ENCODE measurements at places on chromosomes 2 and 18. TPM values are rescaled to one million over a fixed set of nuclear protein-coding genes. Genes with fewer than 3 reads are reported as not detected.

SLC8A1 gene
- total RNA-seq = 3.6 TPM

DNA sequence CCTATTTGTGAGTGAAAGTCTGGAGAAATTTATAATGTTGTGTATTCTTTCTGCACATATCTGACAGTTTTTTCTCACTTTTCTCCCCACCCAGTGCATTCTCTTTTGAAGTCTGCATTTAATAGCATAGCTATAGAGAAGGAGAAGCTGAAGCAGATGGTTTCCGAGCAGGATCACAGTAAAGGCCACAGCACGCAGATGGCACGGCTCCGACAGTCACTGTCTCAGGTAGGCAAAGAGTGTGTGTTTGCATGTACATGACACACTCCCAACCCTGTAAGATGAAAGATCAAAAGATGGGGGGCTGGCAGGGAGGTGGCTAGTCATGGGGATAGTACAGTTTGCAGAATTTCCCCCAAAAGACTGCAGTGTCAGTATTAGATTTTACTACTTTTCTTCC is 89.4 kb downstream of the PRKRA start:
- DNase-seq = no peak

DNA sequence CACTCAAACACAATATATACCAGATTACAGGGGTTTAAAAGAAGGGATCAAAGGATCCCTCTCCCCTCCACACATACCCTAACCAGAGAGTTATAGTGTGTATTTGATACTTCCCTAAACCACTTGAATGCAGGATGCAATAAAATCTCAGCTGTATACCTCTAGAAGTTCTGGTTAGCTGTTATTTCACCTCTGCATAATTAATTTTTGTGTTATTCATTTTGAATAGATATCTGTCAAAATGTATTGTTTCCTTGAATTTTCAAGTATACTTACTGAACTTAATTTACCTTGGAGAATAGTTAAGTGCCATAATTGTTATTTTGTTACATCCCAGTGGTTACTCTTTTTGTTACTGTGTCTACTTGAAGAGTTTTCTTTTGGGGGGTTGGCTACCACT is 34.5 kb downstream of the DDX1 start:
- DNase-seq = no peak

MYL1 gene
- total RNA-seq = not detected

TUBA4B gene
- not detected for total RNA-seq

DTNA gene
- not detected for total RNA-seq

- DNase-seq = no peak
Measured at GRCh38 chr2:217478831-217479455, 523.9 kb downstream of the TNS1 start.

GRCh38 chr2:38886063-38886462 is 3.6 kb upstream of the ARHGEF33 start:
- no peak for DNase-seq

DNA sequence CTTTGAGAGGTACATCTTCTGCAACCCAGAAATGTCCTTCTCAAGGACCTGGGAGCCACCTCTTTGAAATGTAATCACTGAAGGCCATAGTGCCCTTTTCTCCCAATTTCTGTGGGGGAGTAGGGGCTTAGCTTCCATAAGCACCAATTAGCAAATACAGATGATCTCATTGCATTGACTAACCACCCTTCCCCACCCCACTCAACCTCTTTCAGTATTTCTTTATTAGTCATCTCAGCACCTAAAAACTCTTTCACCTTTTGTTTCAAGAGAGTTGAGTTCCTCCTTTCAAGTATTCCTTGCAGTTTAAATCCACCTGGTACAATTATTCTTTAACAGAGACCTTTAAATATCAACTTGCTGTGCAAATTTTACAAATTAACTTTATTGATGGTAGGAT is 1011.8 kb upstream of the CDH2 start:
- DNase-seq = no peak

DNA sequence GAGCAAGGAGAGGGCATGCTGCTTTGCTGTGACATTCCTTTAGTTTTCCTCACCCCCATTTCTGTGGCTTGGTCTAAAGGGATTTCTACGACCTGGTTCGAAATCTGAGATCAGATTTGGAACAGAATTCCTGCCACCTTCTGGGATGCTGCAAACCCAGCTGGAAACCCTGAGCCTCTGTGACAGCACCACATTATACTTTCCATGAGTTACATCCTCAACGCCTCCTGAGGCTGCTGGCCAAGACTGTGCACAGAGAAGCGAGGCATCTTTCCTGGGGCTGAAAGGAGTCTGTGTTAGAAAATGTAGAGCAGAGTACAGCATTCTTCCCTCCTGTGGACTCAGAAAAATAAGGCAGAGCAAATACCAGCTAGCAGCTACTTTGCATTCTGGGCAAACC is 138.1 kb upstream of the CHAC2 start:
- no peak for DNase-seq

FAP gene
- total RNA-seq = not detected

SLC11A1 gene
- 0.78 TPM for total RNA-seq

- peak; percentile 4 for DNase-seq
Measured at GRCh38 chr18:4734903-4735302, 279.8 kb upstream of the DLGAP1 start.

GRCh38 chr2:75035444-75036353 is 77.3 kb downstream of the POLE4 start:
- no peak for DNase-seq

DNA sequence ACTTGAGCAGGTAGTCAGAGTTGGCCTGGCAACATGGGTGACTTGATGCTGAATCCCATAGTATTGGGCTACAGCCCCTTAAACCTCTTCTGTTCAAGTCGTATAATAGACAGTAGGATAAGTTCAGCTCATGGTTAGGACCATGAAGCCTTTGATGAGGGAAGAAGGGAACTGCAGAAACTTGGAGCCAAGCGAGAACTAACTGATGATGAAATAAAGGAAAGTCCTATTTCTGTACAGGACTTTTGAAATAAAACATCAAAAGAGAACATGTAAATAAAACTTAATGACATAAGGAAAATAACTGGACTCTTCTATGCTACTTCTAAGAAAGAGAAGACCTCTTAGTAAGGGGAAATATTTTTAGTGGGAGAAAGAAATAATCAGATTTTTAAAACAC is 51.2 kb upstream of the UGP2 start:
- DNase-seq = no peak

DNA sequence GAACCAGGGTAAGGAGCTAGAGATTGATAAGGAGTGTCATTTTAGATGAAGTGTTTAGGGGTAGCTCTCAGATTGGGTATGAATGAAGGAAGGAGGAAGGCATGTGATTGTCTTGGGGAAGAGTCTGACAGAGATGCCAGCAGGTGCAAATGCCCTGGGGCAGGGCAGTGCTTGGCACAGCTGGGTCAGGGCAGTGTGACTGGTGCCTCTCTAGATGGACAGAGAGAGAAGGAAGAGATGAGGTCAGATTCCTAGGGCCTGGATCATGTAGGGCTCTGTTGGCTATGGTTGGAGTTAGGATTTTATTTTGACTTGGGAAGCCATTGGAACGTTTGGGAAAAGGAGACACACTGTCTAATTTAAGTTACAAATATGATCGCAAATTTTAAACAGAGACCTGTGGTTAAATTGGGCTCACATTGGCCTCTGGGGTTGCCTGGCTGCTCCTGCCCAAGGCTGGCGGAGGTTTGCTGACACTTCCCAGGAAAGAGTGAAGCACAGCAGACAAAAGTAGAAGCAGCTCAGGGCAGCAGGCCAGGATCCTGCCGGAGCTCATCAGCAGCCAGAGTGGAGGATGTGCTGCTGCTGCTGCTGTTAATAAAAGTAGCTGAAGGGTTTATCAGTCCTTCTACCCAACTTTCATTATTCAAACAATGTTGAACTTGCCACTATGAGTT is 32.7 kb upstream of the FHL2 start:
- DNase-seq = no peak

FTCDNL1 gene
- 0.40 TPM for total RNA-seq

STAMBP gene
- total RNA-seq = 43.7 TPM

OBSL1 gene
- total RNA-seq = 0.18 TPM

DLX1 gene
- not detected for total RNA-seq

- DNase-seq = no peak
Measured at GRCh38 chr2:234334756-234335155, 162.1 kb downstream of the ARL4C start.

DNA sequence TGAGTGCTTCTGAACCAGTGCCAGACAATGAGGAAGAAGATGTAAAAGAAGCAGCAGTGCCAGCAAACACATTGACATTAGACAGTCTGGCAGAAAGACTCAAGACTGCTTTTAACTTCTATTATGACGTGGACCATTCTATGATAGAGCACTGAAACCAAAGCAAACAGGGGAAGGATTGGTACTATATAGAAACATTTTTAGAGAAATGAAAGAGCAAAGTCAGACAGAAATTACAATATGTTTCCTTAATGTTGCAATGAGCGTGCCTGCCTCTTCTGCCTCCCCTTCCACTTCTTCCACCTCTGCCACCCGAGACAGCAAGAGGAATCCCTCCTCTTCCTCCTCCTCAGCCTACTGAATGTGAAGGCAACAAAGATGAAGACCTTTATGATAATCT is 39.7 kb downstream of the DHX57 start:
- no peak for DNase-seq

MAPK4 gene
- not detected for total RNA-seq

CAPN14 gene
- total RNA-seq = 4.0 TPM

- DNase-seq = no peak
Measured at GRCh38 chr2:120338015-120338414, 7.9 kb upstream of the INHBB start.

PROKR1 gene
- not detected for total RNA-seq

DNA sequence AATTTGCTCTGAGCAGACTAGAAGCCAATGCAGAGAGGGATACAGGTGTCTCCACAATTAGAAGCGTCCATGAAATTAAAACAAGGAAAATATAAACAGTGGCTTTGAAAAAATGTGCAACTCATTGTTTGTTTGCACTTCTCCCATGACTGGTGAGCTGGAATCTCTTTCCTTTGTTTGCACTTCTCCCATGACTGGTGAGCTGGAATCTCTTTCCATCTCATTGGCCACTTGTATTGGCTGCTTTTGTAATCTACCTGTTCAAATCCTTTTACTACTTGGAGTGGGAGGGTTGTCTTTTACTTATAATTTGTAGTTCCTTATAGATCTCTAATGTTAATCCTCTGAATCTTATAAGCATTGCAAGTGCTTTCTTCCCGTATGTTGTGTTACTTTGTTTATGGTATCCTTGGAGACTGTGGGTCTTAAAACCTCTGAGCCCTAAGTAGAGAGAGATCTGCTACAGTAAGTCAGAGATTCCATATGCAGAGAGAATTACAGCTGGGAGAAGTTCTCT is 94.1 kb downstream of the RTN4 start:
- DNase-seq = no peak

- no peak for DNase-seq
Measured at GRCh38 chr2:72034353-72035095, 113.1 kb downstream of the CYP26B1 start.

GRCh38 chr2:182031956-182032355 is 46.3 kb downstream of the PPP1R1C start:
- no peak for DNase-seq

- DNase-seq = no peak
Measured at GRCh38 chr2:9768388-9768787, 74.9 kb upstream of the TAF1B start.

- peak; percentile 1 for DNase-seq
Measured at GRCh38 chr18:56563568-56563967, 74.8 kb downstream of the TXNL1 start.

- no peak for DNase-seq
Measured at GRCh38 chr2:230684270-230685168, 28.1 kb upstream of the CAB39 start.

WDR43 gene
- 111 TPM for total RNA-seq

DNA sequence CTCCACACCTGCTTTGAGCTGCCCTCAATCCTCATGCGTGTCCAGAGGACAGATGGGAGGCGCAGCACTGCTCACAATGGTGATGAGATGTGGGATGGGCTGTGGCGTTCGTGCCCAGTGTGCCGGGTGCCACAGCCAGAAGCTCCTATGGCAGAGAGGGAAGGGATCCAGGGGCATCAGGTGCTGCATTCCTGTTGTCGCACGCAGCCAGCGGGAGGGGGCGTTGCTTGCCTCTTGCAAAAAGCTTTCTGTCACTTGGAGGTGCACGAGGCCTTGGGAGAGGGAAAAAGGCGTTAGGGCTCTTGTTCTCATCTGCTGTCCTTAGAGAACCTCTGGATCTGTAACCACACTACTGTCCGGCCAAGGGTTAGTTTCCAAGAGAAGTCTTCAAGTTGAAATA is 29.2 kb upstream of the ALLC start:
- DNase-seq = no peak

DNA sequence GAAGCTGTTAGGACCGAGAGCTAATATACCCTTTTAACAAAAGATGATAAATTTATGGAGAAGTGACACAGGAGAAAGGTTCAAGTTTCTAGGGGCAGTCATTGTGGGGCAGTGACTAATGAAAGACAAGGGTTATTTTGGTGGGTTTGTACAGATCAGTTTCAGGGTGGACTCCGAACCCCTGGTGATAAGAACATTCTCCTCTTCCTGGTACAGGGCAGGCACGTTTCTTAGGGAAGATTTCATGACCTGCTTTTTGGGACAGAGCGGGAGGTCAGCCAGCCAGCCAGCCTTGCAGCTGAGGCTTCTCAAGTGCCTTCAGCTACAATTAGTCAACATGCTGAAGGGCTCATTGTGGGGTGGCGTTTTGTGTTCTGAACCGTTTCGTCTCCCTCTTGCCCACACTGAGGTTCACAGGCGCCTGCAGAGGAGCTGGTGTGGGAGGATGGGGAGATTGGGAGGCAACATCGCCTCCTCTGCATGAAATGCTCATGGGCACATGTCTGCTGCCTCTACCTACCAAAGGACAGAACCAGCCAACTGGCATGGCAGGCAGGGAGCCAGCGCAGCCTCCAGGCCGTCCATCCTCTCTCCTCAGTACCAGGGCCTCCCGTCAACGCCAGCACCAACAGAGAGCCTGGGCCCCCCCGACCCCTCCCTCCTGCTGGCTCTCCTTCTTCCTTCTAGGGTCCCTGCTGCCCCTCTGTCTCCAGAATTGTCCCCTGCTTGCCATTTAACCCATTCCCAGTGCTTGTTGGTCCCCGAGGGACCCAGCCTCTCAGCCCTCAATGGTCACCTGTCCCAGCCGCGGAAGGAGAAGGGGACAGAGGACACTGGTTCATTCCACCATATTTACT is 9.6 kb downstream of the CHMP1B start:
- no peak for DNase-seq

DNA sequence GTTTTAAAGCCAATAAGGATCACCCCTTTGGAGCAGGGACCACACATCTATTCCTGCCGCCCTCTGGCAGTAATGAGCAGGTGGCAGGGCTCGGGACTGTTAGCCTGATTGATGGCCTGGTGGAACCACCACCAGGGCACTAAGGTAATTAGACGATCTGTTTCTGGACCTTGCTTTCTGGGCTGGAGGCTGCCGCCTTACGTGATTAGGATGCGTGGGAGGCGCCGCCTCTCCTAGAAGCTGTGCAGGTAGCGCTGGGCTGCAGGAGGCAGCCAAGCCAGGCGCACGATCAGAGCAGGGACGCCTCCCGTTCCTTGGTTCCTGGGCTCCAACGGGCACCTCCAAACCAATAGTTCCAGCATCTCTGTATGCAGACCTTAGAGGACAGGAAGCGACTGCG is 242.6 kb upstream of the RAB12 start:
- no peak for DNase-seq

DNA sequence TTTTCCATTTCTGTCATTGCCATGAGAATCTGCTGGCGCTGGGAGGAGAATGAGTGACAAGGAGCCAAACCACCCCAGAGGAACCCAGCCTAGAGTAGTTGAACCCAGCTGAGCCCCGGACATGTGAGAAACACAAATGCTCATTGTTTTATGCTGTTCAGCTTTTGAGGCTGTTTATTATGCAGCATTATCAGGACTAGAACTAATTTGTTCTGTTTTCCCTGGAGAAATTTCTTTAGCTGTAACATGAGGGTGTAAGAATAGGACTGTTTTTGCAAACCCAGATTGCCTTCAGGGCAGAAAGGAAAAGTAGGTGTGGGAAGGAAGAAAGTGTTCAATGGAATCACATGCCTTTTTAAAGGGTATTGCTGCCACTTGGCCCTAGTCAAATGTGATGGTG is 28.5 kb upstream of the DOCK10 start:
- no peak for DNase-seq
